ENCODE measurements at places on chromosomes 2 and 18.

DNA sequence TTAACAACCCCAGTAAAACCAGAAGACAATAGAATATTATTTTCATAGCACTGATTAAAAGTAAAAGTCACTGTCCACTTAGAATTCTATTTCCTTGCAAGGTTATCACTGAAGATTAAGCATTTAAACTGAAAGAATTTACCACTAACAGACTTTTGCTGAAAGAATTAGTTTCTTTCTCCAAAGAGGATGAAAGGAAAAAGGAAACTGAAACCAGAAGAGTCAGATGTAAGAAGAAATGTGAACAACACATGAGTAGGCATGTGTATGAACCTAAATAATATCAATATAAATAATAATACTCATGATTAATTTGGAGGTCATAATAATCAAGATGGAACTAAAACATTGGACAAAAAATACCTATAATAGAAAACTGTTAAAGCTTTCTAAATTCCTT is 82.4 kb upstream of the KLHL29 start:
- DNase-seq, result no peak

- no peak for DNase-seq
Observed at GRCh38 chr2:160516547-160517365, 23.1 kb upstream of the RBMS1 start.

DNA sequence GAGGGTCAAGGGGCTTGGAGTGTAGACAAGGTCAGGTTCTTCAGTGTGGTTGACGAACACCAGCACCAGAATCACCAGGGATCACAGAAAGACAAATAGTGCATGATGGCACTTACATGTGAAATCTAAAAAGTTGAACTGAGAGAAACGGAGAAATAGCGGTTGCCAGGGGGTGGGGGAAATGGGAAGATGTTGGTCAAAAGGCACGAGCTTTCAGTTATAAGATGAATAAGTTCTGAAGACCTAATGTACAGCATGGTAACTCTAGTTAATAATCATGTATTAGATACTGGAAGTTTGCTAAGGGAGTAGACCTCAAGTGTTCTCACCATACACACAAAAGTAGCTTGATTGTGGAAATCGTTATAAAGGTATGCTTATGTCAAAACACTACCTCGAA is 43.7 kb upstream of the DARS1 start:
- DNase-seq, result no peak

- no peak for DNase-seq
Observed at GRCh38 chr2:94977826-94978225, 47.7 kb upstream of the MAL start.

- DNase-seq, result no peak
Observed at GRCh38 chr2:142175813-142176338, 45.1 kb upstream of the LRP1B start.

DNA sequence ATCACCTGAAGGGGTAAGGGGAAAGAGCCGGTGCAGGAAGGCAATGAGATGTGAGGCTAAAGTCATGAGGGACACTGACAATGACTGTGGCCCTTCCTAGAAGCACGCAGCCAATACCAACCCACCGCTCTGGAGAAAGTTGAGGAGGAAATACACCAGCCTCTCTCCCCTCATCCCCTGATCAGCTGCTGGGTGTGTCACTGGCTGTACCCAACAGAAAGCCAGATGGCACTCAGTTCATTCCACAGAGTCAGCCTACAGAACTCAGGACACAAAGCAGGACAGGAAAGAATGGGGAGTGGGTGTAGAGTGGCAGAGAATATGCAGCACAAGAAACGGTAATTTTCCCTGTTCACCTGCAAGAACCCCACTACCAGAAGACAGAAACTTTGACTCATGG is 29.7 kb downstream of the CCBE1 start:
- no peak for DNase-seq

GRCh38 chr2:225534697-225535096 is 135.2 kb downstream of the NYAP2 start:
- no peak for DNase-seq

- no peak for DNase-seq
Observed at GRCh38 chr2:233938676-233939370, 21.6 kb downstream of the TRPM8 start.

- no peak for DNase-seq
Observed at GRCh38 chr2:65240657-65241056, 13.0 kb downstream of the ACTR2 start.

- no peak for DNase-seq
Observed at GRCh38 chr2:156077041-156077742, 255.3 kb downstream of the NR4A2 start.

GRCh38 chr2:203802342-203803052 is 65.1 kb upstream of the CTLA4 start:
- no peak for DNase-seq

GRCh38 chr2:108968619-108969018 is 20.4 kb downstream of the EDAR start:
- DNase-seq, result no peak

- no peak for DNase-seq
Observed at GRCh38 chr2:41399437-41400087, 648.3 kb upstream of the PKDCC start.

DNA sequence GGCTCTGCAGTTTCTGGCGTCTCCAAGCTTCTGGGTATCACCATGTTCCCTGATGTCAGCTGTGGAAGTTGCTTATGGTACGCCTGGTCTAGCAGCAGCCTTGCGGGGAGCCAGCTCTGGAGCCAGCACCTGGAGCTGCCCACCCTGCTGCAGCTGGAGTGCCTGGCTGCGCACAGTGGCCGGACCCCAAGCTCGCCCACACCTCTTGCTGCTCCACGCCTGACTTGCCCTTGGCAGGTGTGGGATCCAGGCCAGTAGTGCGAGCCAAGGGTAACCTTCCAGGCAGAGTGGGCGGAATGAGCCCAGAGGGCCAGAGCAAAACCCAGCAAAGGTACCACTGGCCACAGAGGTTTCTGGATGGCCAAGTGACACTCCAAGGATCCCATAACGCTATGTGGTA is 13.2 kb upstream of the EML6 start:
- DNase-seq, result no peak

DNA sequence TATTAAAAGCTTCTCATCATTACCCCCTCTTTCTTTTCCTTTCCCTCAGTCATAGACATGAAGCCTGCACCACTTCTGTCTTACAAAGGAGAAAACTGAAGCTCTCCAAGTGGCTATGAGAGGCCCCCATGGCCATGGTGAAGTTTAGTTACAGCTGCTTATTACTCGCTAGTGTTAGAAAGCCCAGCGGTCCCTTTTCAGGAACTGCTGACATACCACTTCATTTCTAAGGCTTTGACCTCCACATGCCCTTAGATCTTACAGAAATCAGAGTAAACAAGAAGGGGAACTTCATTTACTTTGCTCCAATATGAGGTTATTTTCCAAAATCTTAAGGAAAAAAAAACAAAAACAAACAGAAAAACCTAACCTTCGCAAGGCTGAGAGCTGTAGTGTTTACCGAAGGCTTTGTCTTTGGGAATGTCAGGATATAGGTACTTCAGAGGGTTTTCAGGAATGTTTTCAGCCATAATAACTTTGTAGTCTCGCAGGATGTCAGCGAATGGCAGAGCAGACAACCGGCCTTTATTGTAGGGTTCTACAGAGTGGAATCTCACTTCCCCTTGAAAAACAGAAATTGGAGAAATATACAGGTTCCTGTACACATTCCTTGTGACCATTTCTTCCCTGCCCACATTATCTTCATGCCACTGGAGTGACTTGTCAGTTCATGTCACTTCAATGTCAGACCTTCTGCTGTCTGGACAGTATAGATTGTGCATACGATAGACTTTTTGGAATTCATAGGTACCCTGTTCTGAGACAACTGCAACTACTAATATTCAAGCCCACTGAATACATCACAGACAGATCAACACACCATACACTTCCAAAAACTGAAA is 18.8 kb upstream of the STAT1 start:
- no peak for DNase-seq

GRCh38 chr2:157990173-157990572 is 111.5 kb upstream of the UPP2 start:
- no peak for DNase-seq

GRCh38 chr2:100628506-100628905 is 65.7 kb downstream of the PDCL3 start:
- DNase-seq, result no peak
